Left ventricle myocardium inferior (tissue), 1 donor: ENCODE measurements at places on chromosomes 3 and 15. TPM values are rescaled to one million over a fixed set of nuclear protein-coding genes. Genes with fewer than 3 reads are reported as not detected.

The CHST14 gene
- 8.4 TPM for total RNA-seq

GRCh38 chr15:50247819-50248655, 17.5 kb downstream of the HDC start:
- peak; percentile 18 for DNase-seq

DNA sequence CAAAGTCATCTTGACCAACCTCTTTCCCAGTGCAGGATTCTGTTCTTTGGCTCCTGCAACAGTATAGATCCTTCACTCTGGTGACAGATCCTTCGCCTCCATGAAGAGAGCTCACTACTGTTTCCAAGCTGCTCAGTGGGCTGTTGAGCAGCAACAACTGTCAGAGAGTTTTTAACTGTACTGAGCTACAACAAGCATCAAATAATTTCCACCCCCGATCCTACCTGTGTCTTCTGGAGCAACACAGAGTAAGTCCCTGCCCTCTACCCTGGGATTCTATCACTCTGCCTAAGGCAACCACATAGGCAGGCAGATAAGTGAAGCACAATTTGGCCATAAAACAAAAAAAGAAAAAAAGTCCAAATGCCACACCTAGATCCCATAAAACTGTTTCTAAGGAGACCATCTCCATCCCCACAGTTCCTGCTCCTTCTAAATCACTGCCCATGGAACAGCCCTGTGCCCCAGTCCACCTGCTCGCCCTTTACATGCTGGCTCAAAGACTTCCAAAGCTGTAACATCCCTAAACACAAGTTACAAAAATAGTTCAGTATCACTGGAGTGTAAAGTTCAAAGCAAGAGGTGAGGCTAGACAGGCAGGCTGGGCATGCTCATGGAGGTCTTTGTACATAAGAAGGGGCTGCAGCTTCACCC, 37.8 kb upstream of the ANPEP start:
- DNase-seq = no peak

The CPN2 gene
- 2.4 TPM for total RNA-seq

- DNase-seq = no peak
Measured at GRCh38 chr3:58388550-58389091, 45.0 kb downstream of the PDHB start.

DNA sequence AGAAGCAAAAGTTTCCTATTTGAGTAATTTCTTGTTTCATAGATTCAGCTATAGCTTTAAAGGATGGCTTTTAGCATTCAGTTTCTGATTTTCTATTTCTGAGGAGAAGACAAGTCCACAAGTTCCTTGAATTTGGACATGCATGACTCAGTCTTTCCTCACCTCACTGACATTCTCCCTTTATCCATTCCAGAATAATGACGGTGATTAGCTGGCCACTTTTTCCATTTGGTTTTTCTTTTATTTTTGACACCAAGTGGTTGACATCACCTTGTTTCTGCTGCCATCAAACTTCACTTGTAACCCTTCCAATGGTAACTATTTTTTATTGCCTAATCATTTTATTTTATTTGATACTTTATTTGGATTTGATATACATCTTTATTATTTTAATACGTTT, 404.4 kb upstream of the KCNMB2 start:
- DNase-seq = no peak

GRCh38 chr3:134232151-134232550, 18.5 kb downstream of the RYK start:
- DNase-seq = no peak

- DNase-seq = no peak
Measured at GRCh38 chr3:103380391-103380790, 945.6 kb downstream of the ZPLD1 start.
